ENCODE measurements at places on chromosomes 16 and 17.
A peak's percentile ranks its signal among the peaks of the same experiment; 100 is the strongest.

GRCh38 chr16:8967132-8967821 lies 3.6 kb upstream of the USP7 start:
- no peak for DNase-seq

DNA sequence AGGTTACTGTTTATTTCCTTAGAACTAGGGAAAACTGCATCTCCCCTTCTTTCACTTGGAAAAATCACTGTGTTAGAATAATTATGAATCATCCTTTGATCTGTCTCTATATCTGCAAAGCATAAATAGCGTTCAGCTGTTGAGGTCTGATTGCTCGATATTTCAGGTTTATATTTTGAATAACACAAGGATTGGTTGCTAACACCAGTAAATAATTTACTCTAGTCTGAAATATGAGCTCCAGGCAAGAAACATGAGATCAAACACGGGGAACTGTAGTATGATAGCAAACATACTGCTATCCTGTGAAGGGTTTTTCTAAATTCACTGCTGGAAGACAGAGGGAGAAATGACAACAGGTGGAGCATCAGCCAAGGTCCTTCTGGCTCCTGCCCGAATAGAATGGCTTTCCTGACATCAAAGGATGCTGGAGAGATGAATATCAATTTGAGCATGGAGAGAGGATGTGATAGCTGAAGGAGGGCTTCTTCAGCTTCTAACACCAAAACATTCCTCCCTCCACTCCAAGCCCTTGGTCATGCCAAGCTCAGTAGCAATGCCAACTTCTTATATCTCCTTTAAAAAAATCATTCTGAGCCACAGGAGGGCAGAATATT lies 450.3 kb downstream of the SHISA9 start:
- DNase-seq: no peak

DNA sequence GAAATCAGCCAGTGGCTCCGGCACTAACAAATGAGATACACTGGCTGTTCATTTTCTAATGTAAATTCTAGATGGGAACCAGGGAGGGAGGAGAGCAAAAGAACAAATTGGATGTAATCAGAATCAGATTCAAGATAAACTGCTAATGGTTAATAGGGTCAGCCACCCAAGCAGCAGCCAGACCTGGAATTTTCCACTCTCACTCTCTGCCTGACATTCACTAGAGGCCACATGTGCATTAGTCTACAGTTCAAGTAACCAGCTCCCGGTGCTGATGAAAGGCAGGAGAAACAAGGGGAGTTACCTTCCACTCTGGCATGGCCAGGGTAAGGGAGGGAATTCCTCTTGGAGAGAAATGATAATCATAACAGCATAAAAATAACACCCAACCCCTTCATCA lies 597.7 kb downstream of the TOX3 start:
- no peak for DNase-seq

GRCh38 chr16:84044118-84044488 lies 1.5 kb upstream of the SLC38A8 start:
- DNase-seq: no peak

DNA sequence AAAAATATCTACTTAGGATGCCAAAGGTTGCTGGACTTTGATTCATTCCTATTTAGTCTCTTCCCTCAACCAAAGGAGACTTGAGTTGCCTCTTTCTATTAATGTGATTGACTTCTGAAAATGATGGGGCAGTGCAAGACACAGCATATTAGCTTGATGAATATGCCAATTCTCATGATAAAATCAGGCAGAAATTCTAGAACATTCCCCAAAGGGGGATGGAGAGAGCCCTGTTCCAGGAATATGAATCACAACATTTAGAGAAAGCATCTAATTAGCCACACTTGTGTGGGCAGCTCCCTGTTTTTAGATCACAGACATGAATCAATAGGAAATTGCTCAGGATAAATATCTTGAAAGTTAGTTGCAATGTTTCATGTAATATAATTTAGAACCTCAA lies 584.0 kb upstream of the CDH8 start:
- DNase-seq: no peak

GRCh38 chr17:41494524-41494923 lies 4.8 kb upstream of the KRT36 start:
- DNase-seq: no peak

- DNase-seq: no peak
Measured at GRCh38 chr16:630249-630814, 453 bp upstream of the WFIKKN1 start.

DNA sequence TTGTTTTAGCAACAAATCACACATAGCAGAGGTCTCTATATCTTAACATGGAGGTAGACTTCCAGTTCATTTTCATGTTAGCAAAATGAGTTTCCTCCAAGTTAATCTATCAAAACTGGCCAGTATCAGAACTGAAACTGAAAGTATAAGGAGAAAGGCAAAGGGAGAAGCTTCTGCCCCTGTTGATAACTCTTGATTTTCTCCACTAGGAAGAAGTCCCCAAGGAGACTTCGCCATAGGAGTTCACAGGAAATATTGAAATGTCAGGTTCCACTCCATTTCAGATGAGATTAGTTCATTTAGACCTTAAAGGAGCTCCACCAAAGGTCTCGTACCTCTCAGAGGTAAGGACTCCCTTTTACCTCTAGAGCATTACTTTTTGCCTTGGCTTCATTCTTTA lies 1.2 kb upstream of the OGFOD3 start:
- no peak for DNase-seq

- no peak for DNase-seq
Measured at GRCh38 chr17:73069164-73069770, 23.2 kb downstream of the SLC39A11 start.

GRCh38 chr16:1454561-1454960 lies 10.2 kb upstream of the CCDC154 start:
- DNase-seq: no peak

- DNase-seq: no peak
Measured at GRCh38 chr16:30541502-30542329, 7.1 kb upstream of the ZNF747 start.

- no peak for DNase-seq
Measured at GRCh38 chr16:12324152-12324551, 347.6 kb downstream of the SNX29 start.

- peak; percentile 45 for DNase-seq
Measured at GRCh38 chr17:80649672-80650330, 105.2 kb downstream of the RPTOR start.

DNA sequence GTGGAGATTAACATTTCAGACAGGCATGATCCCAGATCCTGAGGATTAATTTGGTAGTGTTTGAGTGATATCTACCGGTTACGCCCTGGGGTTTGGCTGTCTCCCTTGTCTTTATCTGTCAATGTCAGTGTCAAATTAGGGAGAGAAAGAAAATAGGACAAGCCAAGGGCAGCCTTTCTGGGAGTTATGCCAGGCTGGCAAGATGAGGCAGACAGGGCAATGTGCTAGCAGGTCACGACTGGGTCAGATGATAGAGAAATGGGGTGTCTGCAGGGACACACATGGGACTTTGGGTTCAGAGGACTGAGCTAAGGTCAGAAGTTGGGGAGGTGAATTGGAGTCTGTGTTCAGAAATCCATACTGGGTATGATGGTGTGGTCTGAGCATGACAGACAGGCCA lies 27.4 kb upstream of the LYRM9 start:
- DNase-seq: no peak

- no peak for DNase-seq
Measured at GRCh38 chr17:73091410-73091769, 1.1 kb downstream of the SLC39A11 start.

GRCh38 chr16:56350491-56351405 lies 74.6 kb downstream of the AMFR start:
- DNase-seq: no peak

DNA sequence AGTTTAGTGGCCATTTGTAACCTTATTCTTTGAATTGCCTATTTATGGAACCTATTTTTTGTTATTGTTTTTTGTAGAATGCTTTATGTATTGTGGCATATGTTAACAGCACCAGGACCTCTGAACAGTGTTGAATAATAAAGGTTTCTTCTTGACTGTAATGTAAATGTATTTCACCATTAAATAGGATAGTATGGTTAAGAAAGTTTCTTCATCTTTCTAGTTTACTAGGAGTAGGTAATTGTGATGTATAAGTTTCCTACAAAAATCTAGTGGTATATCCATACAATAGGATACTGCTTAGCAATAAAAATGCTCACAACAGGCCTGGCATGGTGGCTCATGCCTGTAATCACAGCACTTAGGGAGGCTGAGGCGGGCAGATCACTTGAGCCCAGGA lies 52.3 kb downstream of the TAOK1 start:
- no peak for DNase-seq

DNA sequence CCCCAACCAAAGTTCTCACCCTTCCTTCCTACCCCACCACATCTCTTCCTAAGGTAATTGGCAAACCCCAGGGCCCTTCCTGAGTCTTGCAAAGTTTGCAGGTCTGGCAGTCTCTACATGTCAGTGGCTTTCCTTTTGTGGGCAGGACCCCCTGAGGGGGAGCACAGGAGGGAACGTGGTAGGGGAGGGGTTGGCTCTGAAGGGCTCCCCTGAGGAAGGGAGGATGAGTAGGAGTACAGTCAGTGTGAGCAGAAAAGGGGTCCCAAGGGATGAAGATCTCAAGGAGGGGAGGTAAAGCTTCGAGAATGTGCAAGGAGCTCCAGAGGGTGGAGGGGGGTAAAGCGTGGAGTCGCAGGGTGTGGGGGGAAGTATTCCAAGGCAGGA lies 206.9 kb downstream of the RAB11FIP4 start:
- no peak for DNase-seq

- DNase-seq: no peak
Measured at GRCh38 chr17:65952015-65952414, 239.9 kb downstream of the CEP112 start.

GRCh38 chr16:23258919-23259237 lies 43.2 kb upstream of the SCNN1B start:
- DNase-seq: no peak

DNA sequence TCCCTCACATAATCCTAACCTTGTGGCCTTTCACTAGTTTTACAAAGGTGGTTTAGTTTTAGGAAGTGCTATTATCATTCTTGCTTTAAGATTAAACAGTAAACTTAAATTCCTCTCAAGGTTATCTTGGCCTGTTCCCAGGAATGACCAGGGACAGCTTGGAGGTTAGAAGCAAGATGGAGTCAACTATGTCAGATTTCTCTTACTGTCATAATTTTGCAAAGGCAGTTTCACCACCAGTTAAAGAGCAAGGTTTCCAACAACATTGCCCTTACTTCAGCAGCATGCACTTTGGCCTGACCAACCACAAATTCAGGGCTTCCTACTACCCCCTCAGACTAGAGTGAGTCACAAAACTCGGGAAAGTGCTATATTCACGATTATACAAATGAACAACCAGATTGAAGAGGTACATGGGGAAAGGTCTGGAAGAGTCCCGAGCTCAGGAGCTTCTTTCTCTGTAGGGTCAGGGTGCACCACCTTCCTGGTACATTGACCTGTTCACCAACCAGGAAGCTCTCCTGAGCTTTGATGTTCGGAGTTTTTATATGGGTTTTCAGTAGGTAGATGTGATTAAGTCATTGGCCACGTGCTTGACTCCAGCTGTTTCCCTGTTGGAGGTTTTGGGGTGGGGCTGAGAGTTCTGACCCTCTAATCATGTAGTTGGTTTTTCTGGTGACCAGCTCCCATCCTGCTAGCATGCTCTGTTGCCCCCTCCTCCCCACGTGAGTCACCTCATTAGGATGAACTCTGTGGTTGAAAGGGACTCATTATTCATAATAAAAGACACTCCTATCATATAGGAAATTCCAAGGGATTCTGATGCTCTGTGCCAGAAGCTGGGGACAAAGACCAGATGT lies 19.4 kb downstream of the RHOT1 start:
- DNase-seq: no peak

DNA sequence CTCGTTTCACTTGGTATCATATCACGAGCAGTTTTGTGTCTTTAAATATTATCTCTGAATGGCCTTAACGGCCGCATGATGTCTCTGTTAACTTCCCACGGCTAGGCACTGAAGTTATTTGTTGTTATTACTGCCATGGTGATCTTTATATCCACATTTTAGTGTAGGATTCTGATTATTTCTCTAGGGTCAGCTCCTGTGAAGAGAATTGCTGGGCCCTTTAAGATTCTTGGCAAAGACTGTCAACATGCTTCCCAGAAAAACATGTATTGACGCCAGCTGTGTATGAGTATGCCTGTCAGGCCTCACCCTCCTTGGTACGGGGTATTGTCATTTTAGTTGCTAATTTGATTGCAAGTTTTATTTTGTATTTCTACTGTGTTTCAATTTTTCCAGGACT lies 263.5 kb downstream of the SNX29 start:
- DNase-seq: no peak

DNA sequence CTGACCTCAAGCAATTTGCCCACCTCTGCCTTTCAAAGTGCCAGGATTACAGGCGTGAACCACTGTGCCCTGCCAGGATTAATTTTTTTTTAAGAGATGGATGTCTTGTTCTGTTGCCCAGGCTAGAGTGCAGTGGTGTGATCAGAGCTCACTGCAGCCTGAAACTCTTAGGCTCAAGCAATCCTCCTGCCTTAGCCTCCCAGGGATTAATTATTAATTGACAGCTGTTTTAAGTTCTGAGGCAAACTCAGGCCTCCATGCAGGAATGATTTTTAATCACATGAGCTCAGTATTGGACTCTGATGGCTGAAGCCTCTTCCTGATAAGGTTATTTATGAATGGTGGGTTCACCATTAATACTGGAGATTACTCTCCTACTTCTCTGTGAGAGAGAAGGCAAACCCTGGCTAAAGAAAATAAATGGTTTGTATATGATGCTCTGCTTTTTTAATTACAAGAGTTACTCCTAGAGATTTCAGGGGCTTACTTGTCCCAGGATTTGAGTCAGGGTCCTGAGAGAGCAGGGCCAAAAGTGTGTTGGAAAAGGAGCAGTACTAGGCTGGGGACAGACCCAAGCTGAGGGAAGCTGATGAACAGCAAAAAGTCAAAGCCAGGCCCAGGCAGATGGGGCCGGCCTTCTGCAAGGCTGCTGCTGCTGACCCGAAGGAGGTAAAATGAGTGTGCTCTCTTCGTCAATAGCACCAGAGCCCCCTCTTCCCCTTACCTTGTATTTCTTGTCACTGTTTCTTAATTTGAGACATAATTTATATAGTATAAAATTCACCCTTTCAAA lies 56.9 kb upstream of the HAS3 start:
- no peak for DNase-seq

- DNase-seq: no peak
Measured at GRCh38 chr17:429589-429988, 77.0 kb upstream of the RPH3AL start.

DNA sequence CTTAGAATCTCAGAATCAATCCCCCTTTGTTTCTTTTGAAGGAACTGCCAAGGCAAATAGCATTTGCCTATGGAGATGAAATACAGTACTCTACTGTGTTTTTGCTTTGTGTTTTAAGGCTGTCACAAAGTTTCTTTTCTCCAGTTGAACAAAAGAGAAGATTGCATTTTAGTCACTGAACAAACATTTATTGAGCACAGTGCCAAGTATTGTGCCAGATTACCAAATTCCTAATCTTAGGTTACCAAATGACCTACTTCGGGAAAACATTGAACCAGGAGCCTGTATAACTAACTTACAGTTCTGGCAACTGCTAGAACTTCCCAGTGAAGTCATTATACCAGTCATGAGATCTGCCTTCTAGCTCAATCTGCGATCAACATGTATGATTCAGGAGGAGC lies 3.0 kb upstream of the UBB start:
- DNase-seq: no peak

Data from GM20000 (cell line).